Activated T-cell treated with anti-CD3 and anti-CD28 coated beads for 1 hour (primary cell): ENCODE measurements at places on chromosomes 3 and 15.

DNA sequence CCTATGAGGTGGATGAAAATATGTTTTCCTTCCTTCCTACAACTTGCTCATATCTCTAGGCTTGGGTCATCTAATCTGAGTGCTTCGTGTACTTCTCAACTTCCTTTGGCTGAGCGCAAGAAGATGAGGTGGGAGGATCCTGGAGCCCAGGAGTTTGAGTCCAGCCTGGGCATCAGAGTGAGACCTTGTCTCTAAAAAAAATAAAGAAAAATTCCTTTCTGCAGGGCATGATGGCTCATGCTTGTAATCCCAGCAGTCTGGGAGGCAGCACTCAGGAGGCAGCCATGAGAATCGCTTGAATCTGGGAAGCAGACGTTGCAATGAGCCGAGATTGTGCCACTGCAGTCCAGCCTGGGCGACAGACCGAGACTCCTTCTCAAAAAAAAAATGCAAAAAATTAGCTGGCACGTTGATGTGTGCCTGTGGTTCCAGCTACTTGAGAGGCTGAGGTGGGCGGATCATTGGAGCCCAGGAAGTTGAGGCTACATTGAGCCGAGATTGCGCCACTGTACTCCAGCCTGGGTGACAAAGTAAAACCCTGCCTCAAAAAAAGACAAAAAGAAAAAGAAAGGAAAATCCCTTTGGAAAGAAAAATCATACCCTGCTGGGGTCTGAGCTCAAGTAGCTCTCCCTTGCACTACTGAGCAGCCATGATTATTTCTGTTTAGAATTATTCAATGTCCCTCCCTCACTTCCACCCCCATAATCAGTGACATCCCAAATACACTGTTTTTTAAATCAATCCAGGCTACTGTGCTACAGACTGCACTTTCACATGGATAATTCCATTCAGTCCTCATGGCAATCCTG is 28.0 kb upstream of the RAB11A start:
- DNase-seq = no peak

- DNase-seq = no peak
Observed at GRCh38 chr3:144437989-144438388, 466.4 kb downstream of the DIPK2A start.

DNA sequence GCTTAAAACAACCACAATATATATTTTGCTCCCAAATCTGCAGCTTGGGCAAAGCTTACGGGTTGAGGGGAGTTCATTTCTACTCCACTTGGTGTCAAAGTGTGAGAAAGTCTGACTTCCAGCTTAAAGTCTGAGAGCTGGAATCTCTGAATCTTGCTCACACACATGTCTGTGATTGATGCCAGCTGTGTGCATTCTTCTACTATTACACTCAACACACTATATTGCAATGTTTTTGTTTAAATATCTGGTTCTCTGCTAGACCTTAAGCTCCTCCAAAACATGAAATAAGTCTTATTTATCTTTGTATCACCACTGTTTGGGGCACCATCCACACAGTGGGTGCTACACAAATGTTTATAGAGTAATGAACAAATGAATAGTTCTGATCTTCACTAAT is 36.7 kb upstream of the SECISBP2L start:
- no peak for DNase-seq

DNA sequence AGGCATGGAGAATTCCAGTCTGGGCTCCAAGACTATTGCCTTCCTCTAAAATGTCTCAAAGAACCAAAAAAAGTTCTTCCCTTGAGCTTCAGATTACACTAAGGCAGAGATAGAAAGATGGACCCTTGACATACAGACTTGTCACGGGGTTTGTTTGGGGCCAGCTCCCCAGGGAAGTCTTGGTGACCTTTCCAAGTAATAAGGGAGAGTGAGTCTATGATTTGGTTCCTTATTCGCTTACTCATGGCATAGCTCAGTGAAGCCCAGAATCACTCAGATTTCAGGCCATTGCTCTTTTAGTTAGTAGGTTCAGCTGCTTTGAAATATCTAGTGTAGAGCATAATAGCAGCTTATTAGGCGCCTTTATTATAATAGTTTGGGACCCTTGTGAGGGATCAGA is 90.3 kb downstream of the PLCL2 start:
- no peak for DNase-seq

DNA sequence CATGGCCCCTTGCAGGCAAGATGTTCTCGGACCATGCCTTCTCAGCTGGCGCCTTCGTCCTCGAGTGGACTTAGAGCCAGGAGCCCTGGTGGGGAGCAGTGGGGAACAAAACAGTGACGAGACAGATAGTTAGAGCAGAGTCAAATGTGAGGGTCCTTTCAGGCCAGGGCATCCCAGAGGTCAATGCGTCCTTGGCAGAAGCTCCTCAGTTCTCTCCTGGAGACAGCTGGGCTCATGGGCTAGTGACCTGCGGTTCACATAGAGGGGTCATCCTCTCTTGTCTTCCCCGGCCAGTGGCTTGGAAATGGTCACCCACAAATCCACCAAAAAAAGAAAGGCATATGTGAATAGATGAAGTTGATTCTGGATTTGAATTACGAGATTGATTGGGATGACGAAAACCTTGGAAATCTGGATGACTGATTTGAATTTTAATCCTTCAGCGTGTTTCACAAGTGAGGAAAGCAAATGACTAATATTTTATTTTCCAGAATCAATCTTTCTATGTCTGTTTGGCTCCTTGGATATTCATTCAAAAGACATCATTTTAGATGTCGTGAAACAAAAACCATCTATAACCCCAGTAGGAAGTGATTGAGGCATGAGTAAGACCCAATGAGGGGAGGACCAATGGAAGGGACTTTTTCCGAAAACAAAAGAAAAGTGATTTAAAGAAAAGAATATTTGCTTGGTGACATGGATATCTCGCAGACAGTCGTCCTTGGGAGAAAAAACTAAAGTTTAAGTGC is 84.5 kb downstream of the ASB7 start:
- no peak for DNase-seq

DNA sequence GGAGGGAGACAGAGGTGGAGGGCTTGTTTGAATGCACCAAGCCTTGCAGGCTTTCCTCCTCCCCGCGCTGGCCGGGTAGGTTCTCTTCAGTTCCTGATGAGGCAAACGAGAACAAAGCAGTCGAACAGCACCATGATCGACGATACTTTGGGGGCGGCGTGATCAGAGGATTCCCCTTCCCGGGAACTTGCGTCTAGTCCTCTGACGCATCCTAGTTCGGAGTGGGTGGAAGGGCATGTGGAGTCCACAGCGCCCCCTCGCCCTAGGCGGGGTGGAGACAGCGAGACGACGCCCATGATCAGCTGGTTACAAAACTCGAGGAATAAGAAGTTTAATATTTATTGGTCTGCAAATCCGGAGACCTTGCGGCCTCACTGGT is 452 bp upstream of the SV2B start:
- DNase-seq = no peak

DNA sequence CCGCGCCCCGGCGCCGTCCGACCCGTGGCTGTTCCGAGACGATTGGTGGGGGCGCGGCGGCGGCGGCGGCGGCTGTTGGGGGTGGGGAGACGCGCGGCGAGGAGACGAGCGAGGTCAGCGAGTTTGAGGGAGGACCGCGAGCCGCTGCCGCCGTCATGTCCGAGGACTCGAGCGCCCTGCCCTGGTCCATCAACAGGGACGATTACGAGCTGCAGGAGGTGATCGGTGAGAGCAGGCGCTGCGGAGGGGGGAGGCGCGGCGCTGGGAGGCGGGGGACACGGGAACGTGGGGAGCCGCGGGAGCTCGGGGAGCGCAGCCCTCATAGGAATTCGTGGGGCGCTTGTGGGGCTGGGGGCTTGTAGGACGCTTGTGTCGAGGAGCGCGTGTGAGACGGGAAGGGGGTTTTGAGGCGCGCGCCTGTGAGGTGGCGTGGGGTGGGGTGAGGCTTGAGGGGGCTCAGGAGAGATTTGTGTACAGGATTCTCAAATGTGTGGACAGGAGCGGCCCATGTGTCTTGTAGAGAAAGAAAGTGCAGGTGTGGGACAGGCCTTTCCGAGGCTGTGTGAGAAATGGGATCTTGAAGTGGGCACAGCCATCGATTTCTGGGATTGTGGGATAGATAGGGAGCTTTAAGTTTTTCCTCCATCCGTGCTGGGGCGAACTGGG is 518 bp downstream of the OXSR1 start:
- no peak for DNase-seq

- DNase-seq = no peak
Observed at GRCh38 chr15:48507416-48508065, 138.0 kb downstream of the FBN1 start.

- no peak for DNase-seq
Observed at GRCh38 chr15:36156879-36157427, 422.5 kb upstream of the CDIN1 start.

DNA sequence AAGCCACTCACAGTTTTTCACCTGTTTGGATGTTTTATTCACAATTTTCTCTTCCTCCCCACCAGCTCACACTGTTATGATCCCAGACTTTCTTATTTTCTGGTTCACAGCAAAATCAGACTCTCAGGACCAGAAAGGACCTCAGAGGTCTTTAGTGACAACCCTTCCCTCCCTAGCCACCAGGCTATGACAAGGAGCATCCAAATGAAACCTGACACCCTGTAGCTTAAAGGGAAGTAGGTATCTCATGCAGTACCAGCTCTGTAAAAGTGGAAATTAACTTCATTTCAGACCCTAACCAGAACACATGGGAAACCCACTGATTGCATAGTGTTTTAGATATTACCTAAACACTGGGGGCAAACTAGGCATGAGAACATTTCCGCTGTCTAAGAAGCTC is 45.3 kb downstream of the ATP13A5 start:
- DNase-seq = no peak

GRCh38 chr3:32643354-32643753 is 41.6 kb upstream of the CNOT10 start:
- no peak for DNase-seq
